HS-5 (cell line): ENCODE measurements at places on chromosomes 3 and 15.

GRCh38 chr3:184158404-184158803 lies 3.2 kb downstream of the DVL3 start:
- no peak for DNase-seq

GRCh38 chr15:69725957-69726356 lies 273.3 kb downstream of the RPLP1 start:
- no peak for DNase-seq

DNA sequence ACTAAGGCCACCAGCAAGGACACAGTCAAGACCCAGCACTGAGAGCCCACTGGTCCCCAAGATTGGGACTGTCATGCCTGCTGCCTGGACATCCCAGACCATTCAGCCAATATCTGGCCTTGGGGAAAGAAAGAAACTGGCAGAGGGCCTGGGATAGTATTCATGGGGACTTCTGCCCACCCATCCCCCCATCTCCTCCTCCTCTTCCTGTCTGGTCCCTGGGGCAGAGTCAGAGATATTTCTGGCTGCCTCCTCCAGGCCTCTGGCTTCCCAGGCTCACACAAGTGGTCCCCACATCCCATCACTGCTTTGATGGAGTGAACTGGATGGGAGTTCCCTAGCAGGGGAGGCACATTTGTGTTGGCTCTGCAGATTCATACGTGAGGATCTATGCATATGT lies 4.2 kb upstream of the RASL12 start:
- no peak for DNase-seq

- peak; percentile 87 for DNase-seq
Measured at GRCh38 chr3:160665784-160666526, 11.0 kb upstream of the ARL14 start.

- no peak for DNase-seq
Measured at GRCh38 chr3:62809369-62809768, 65.8 kb downstream of the CADPS start.

DNA sequence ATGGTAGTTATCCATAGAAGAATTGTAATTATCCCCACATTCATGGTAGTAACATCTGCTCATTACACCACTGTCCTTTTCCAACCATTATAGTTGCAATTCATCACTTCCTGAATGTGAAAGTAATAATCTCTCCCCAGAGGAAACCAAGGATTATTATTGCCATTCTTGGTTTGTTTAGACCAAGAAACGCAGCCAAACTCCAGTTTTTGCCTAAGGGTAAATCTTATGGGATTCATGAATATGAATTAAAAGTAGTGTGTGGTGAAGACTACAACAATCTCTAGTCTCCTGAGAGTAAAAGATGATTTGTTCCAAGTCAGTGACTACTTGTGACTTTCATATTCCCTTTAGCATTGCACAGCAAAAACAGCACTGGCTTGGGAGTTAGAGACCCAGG lies 45.7 kb upstream of the ABI3BP start:
- no peak for DNase-seq

GRCh38 chr3:12230877-12231276 lies 58.0 kb upstream of the PPARG start:
- no peak for DNase-seq

GRCh38 chr3:188727052-188727451 lies 444.7 kb upstream of the TPRG1 start:
- DNase-seq = no peak

DNA sequence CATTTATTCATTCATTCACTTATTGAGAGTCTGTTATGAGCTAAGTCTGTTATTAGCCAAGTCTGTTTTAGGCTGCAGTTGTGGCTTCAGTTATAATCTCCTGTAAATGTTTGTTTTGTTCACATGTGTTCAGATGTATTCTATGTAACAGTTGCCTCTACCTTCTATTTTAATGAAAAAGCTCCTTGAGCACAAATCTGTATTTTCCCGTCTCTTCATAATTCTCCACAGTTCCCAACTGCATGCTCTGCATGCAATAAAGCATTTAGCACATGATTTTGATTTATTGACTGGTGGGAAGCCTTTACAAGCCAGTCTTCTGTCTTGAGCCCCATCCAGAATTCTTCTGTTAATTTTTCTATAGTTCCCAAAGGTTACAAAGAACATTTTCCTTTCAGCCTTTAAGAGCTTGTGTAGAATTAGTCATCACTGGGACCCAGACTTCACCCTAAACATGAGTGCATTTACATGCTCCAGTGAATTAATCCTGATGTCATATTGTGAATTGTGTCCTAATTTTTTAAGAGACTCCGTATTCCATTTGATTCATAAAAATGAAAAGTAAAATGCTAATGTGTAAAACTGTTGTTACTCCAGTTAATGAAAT lies 122.3 kb upstream of the NR2E3 start:
- DNase-seq = no peak

DNA sequence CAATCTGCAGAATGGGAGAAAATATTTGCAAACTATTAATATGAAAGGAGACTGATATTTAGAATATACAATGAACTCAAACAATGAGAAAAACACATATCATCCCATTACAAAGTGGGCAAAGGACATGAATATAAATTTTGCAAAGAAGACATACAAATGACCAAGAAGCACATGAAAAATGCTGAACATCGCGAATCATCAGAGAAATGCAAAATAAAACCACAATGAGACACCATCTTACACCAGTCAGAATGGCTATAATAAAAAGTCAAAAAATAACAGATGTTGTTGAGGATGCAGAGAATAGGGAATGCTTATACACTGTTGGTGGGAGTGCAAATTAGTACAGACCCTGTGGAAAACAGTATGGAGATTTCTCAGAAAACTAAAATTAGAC lies 83.6 kb downstream of the RAP2B start:
- no peak for DNase-seq

DNA sequence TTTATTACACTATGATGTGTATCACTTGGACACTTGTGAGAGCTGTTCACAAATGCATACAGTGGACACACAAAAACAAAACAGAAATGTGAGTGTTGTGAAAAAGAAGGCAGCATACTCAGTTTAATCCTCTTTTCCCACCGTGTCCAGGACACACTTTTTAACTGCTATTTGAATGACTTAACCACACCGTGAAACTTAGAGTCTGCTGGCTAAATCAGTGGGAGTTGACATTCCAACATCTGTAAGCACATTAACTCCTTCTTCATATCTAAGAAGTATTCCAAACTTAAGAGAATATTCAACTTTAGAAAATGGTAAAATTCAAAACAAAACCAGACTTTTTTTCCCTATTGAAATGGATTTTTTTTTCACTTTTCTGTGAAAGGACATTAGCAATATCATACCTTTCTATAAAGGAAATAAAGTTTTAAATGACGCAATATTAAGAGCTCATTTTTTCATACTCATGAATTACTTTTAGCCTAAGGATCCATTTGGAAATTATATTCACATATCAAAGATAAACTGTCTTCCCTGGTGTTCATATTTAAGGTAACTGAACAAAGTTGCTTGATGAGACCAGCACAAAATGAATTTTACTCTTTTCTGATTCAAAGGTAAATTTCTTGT lies 316.6 kb downstream of the RBMS3 start:
- no peak for DNase-seq

DNA sequence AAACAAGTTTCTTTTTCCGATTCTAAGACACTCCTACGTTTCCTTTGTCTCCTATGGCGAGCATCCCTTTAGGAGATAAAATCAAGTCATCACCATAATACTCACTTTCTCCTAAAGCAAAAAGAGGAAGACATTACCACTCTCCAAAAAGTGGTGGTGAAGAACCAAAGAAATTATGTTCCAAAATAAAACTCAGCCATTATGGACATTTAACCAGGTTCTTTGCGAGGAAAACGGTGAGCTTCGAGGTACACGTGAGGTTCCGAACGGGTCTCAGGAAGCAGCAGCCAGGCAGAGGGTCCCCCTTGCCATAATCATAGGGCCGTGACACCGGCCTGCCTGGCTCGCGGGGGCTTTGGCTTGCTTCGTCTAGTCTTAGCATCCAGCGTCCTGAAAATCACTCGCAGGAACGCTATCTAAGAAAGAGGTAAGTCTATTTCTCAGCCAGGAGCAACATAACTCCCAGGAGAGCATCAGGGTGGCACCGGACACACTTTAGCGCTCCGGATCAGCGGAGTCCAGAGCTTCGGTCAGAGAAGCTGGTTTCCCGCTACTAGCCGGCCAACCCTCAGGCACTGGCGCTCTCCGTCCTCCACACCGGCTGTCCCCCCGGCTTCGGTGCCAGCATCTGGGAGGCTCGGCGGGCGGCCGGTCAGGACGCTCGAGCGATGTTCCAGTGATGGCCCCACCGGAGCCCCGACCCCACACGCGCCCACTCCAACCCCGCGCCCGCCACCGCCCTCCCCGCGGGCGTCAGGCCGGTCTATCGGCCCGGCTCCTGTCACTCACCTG lies 581 bp downstream of the IP6K1 start:
- DNase-seq = no peak

DNA sequence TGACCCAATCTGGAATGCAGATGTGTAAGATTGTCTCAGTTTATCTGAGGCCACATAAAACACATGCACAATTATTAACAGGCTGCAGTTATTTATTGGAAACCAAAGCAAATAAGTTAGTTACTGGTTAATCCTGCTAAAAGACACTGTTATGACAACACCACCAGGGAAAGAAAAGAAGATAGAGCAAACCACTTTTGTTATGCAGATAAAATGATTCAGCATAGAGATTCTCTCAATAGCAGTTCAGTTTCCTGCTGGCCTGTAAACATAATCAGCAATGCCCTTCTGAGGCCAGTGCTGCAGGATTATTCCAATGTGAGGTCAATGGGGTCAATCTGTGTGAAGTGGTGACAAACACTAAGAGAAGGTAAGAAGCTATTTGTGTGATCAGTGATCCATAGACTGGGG lies 244.4 kb downstream of the ZBTB20 start:
- no peak for DNase-seq

GRCh38 chr3:122004991-122005565 lies 17.0 kb downstream of the ILDR1 start:
- DNase-seq = no peak

GRCh38 chr15:24734396-24734795 lies 58.8 kb downstream of the NPAP1 start:
- DNase-seq = no peak

DNA sequence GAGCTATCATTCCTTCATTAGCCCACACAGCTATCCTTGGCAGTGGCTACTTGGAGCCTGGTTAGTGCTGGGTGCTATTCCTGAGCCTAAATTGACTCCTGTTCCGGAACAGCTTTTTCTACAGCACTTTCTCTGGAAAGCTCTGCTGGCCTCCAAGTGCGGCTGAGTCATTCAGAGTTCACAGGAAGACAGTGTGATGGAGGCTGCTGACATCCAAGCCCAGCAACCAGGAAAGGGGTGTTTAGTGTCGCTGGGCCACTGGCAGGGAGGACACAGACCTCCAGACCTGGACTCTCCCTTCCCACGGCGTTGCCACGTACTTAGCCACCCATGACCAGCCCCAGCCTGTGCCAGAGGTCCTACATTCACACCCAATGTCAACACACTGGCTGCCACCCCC lies 28.7 kb downstream of the CACNA2D2 start:
- no peak for DNase-seq

DNA sequence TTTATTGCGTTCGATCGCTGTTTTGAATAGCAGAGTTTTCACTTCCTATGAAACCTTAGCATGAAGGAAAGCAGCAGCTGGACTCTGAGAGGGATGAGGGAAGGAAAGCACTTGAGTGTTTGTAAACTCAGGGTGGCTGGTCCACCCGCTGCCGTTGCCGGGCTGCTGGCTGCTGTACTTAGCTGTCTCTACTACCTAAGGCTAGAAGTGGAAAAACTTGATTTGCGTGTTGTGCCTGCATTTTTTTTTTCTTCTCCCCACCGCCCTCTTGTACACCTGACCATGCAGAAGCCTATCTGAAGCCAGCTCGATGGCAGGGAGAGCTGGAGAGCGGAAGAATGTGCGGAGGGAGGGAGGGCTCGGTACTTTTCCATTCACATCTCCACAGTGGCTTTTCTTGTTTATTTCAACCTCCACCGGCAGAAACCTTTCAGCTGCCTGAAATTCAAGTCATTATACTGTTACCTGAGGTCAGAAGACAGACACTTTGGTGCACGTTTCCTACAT lies 4.8 kb upstream of the BCL6 start:
- no peak for DNase-seq

DNA sequence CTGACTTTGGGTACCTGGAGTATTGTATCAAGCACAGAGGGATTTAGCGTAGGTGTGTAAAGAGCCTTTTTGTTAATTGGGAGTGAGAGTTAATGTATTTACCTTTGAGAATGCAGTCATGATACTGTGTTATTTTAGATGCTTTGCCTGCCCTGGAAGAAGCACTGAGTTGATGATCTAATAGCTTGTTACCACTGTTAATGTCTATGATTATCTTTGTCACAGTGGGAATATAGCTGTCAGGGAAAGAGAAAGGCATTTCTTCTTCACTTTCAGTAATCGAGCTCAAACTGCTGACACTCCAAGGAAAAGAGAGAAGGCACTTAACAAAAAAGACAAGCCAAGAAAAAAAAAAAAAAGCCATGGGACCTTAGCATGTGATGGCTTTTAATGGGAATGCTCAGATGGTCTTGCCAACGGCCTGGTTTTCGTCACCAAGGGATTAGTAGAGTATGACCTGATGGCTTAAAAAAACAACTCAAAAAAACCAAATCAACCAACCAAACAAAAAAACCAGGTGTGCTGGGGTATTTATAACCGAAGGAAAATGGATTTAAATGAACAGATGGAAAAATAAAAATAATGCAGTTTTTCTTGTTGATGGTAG lies 387.4 kb downstream of the PTPRG start:
- no peak for DNase-seq

DNA sequence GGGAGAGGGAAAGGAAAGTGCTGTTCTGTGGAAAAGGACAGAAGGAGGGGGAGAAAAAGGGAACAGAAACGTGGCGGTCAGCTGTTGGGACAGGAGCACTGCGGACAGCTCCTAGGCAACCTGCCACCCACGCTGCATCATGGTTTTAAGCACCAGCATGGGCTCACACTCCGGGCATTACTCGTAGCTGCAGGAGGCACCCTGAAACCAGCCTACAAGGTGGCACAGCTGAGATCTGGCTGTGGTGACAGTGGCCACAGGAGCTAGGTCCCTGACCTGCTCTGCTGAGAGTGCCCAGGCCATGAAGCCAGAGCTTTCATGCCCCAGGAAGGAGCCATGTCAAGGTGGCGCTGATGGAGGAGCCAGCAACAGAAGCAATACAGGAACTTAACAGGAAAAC lies 161.4 kb upstream of the ST8SIA2 start:
- DNase-seq = no peak

DNA sequence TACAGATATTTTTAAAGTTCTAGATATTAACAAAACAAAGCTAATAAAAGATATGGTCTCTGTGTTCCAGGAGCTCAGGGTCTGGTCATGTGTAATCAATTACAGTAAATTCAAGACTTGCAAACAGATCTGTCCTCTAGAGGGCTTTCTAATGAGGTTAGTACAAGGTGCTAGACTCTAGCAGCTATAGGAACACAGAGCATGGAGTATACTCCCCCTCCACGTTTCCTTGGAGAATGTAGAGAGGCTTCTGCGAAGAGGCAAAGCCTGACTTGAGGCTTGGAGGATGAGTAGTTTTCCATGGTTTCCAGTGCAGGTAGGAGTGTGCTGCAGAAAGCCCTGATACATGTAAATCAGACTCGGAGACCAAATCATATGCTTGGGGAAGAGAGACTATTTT lies 32.7 kb upstream of the DLG1 start:
- no peak for DNase-seq

- no peak for DNase-seq
Measured at GRCh38 chr3:55875113-55875512, 388.0 kb upstream of the WNT5A start.

GRCh38 chr3:85193565-85193964 lies 234.8 kb downstream of the CADM2 start:
- no peak for DNase-seq

GRCh38 chr3:141452045-141452444 lies 34.8 kb upstream of the RASA2 start:
- no peak for DNase-seq
